ENCODE measurements at places on chromosomes 2 and 18.
A peak's percentile ranks its signal among the peaks of the same experiment; 100 is the strongest.

DNA sequence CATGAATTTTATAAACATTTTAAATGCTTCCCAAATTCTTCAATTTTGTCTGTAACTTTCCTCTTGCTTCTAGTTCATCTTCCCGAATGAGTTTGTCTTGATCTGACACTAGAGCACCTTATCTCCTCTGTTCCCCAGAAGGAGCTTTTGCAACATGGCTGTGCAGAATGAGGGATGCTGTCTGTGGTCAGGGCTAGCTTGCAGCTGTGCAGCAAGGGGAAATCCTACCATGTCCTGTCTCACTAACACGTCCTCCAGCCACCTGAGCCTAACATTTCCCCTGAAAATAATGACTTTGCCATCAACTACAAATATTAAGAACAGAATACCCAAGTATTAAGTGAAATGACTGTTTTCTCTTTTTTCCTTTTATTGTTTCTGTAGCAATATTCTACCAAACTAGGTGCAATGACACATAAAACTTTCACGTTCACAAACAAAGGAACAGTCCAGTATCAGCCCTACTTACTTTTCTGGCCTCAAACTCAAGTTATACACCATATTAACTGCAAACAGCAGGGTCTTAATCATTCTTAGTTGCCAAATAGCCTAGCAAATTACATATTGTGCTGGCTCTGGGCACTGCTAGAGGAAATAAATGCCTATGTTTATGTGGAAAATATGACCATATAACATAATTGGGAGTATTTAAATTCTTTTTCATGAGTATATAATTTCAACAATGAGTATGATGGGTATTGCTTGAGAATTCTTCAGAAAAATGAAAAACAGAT lies 423.3 kb downstream of the CMPK2 start:
- no peak for DNase-seq

- peak; percentile 31 for DNase-seq
Observed at GRCh38 chr2:1625281-1626001, 118.9 kb downstream of the PXDN start.

GRCh38 chr2:160515120-160515519 lies 21.5 kb upstream of the RBMS1 start:
- DNase-seq, result no peak

GRCh38 chr2:221514305-221515040 lies 57.6 kb downstream of the EPHA4 start:
- no peak for DNase-seq

GRCh38 chr2:166068981-166069380 lies 58.8 kb downstream of the SCN1A start:
- DNase-seq, result no peak

DNA sequence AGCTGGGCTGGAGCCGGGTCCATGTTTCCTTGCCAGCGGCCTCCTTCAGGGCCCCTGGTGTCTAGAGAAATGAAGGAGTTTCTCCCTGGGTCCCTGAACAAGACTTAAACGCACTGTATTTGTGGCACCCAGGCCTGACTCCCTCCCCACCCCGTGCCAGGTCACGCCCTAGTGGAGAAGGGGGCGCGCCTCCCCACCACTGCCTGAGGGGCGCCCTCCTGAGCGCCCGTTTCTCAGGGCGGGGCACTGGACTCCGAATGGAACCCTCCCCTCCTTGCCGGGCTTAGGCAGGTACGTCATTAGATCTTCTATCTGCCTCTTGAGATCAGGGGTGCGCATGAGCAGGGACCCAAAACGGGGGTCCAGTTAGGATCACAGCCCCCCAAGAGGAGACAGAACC lies 16.3 kb downstream of the ODC1 start:
- DNase-seq, result no peak

DNA sequence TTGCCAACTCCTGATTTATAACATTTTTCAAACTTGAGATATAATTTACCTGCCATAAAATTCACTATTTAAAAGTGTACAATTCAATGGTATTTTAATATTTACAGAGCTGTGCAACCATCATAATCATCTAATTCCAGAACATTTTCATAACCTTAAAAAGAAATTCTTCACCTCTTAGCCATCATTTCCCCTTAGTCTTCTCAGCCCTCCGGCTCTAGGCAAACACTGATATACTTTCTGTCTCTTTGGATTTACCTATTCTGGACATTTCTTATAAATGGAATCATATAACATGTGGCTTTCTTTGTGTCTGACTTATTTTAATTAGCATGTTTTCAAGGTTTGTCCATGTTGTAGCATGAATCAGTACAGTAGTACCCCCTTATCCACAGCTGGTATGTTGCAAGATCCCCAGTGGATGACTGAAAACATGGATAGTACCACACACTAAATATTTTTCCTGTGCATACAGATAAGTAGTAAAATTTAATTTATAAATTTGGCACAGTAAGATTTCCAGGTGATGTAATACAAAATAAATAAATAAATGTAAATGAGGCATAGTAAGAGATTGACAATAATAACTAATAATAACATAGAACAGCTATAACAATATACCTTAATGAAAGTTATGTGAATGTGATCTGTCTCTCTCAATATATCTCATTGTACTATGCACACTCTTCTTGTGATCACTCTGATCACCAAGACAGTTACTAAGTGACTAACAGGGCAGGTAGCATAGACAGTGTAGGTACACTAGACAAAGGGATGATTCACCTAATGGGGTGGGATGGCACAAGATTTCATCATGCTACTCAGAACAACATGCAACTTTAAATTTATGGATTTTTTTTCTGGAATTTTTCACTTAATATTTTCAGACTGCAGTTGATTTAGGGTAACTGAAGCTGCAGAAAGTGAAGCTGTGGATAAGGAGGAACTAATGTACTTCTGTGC lies 73.1 kb downstream of the RAB3GAP1 start:
- DNase-seq, result no peak
